ENCODE measurements at places on chromosomes 16 and 17.
A peak's percentile ranks its signal among the peaks of the same experiment; 100 is the strongest.

DNA sequence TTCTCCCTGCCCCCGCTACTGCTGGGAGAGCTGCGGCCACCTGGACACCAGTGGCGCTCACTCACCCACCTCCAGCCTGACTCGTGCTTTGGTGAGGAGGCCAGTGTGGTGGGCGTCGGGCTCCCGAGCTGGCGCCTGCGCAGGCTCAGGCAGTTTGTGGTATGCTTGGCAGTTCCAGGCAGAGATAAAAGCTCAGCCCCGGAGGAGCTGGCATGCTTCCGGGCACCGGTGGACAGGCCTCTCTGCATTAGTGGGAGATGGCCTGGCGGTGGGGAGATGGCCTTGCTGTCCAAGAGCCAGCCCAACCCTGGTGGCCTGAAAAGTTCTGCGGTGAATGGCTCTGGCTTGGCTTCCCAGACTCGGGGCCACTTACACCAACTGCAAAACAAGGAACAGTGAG is 4.1 kb downstream of the ADGRG1 start:
- DNase-seq = no peak

DNA sequence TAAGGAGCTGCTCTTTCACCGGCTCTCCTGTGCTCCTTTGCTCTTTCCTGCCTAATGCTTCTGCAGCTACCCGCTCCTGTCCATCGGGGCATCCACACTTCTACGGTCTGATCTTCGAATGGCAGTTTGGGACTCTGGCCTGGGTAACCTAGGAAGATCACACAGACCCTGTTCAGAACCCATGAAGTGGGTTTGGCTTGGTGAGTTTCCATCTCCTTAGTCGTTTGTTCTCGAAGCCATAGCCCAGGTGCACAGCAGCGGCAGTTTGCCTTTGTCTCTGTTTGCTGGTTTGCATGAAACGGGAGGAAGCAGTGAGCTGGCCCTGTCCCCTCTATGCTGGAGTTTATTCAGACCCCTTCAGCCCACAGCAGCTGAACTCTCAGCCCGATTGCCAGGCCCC is 29.0 kb downstream of the PSMD7 start:
- no peak for DNase-seq

DNA sequence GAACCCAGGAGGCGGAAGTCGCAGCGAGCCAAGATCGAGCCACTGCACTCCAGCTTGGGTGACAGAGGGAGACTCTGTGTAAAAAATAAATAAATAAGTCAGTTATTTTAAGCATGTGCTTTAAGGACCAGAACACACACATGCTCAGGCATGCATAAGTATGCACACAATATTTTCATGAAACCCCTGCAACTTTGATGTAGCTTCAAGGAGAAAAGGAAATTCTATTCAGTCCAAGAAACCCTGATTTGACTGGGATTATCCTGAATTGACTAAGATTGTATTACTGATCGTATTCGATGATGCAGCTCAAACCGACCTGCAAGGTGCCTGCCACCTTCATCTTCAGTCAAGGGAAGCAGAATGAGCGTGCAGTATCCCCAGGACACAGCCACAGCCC is 841 bp downstream of the TEKT5 start:
- DNase-seq = peak; percentile 51

- no peak for DNase-seq
These were observed 26.9 kb downstream of the MPG start for GRCh38 chr16:104928-105327.

- no peak for DNase-seq
These were observed 121.0 kb downstream of the PARN start for GRCh38 chr16:14509055-14509454.

GRCh38 chr17:55444471-55445441 is 23.1 kb upstream of the MMD start:
- no peak for DNase-seq

DNA sequence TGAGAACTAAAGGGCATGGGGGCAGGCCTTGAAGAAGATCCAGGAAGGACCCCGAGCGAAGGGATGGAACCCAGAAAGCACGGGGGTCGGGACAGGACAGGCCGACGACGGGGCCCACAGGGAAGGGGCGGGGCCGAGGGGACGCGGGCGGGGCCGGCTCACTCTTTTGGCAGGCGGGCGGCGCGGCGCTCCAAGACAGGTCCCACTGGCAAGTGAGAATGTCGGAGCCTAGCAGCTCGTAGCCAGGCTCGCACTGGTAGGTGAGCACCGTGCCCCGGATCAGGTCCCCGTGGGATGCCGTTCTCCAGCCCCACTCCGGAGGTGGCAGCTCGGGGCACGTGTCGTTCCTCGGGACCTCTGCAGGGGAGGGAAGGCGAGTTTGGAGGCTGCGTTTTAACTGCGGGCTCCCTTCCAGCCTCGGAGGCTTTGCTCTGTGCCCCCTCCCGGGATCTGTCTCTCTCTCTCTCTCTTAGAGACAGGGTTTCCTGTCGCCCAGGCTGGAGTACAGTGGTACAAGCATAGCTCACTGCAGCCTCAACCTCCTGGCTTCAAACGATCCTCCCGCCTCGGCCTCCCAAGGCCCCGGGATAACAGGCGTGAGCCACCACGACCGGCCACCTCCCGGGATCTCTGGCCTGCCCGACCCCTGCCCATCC is 13.7 kb upstream of the CDIPT start:
- DNase-seq = peak; percentile 86

DNA sequence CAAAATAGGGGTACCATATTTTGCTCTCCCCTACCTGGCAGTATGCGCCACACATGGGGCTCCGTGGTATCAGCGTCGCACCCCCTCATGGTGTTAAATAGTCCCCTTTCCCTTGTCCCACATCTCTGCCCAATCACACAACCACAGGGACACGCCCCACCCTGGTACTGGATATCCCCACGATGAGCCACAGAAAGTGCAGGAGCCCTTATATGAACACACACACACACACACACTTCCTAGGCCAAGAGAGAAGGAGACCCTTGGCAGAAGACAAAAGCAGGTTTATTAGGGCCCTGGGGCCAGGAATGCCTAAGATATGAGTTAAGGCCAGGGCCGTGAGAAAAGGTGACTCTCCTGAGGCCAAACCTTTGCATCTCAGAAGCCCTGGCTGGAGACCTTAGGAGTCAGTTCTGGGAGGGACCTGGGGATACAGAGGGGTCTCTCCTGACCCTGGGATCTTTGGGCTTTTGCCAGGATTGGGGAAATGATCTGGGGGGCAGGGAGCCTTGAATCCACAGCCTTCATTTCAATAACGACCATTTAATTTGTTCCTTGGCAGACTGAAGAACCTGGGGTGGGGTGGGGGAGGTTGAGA is 11.6 kb downstream of the COPZ2 start:
- no peak for DNase-seq

Data from osteoblast (primary cell).